Activated T-helper 1 cell treated with anti-CD3 and anti-CD28 coated beads, Interleukin-2, amount 50 U/mL, for 16 hours (primary cell): ENCODE measurements at places on chromosomes 1 and 21.

DNA sequence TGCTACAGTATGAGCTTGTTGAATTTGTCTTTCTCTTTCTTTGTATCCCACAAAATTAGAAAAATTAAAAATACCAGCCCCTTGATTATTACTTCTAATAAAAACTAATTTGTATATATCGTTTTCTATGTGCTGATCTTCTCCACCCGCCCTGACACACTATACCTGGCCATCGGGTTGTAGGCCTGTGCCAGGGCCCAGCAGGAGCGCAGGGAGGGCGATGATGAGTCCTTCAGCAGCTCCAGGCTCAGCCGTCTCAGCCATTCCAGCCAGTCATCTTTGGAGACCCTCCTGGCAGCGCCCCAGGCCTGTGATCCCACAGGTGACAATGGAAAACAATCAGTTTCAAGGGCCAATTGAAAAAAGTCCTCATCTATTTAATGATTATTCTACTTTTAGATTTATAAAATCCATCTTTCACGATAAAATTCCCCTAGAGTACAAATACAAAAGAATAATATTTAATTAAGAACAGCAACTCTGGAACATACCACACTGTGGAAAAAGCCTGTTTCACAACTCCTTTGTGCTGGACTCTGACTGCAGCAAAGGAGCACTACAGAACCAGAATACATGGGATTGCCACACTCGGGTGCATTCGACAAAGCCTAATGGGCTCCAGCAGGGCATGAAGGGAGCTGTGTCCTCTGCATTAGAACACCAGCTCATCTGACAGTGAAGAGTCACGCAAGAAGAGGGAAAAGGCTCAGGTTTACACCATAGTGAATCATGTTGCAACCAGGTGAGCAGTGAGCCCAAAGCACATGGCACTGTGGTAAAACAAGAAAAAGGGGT is 15.4 kb downstream of the ANGPTL7 start:
- DNase-seq, result no peak

DNA sequence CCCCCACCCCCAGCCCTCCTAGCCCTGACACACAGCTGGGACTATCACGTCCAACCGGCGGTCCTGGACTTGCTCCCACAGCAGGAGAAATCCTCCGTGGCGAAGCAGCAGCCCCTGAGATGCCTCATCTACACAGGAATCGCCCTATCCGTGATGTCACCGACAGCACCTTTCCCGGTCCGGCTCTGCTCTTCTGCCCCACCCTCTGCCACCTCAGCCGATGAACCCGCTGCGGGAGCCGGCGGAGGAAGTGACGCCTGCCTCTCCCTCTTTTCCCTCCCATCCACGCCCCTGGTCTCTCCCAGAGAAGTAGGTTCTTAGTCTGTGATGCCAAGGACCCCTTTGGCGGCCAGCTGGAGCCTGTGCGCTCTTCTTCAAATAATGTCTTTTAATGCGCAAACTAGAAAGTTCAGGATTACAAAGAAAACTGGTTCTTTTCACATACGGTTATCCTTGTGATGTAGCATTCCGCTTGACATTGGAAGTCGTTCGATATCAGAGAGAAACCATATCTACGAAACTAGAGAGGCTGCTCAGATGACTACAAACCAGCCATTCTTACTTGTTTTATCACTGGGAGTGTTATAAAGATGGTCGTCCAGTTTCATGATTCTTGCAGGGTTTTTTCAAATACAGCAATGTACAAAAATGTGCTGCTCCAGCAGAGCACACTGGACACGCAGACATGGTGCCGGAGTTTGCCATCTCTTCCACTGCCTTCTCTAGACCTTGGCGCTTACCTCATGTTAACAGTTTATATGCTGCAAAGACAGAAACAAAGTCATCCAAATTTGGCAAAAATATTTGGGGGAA is 120.3 kb downstream of the PPIAL4G start:
- DNase-seq, result no peak

GRCh38 chr21:36704958-36705678 is 6.2 kb downstream of the SIM2 start:
- DNase-seq, result no peak

DNA sequence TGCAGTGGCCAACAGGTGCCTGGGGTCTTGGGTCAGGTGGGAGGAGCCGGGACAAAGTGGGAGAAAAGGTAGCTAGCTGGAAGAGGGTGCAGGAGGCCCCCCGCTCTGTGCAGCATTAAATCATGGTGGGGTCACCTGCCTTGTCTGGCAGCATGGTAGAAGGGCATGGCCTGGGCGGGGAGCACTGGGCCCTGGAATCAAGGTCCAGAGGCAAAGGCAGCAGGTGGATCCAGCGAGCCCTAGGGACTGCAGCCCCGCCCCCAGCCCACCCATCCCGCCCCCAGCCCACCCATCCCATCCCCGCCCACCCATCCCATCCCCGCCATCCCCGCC is 16.7 kb upstream of the TTLL10 start:
- DNase-seq, result no peak

DNA sequence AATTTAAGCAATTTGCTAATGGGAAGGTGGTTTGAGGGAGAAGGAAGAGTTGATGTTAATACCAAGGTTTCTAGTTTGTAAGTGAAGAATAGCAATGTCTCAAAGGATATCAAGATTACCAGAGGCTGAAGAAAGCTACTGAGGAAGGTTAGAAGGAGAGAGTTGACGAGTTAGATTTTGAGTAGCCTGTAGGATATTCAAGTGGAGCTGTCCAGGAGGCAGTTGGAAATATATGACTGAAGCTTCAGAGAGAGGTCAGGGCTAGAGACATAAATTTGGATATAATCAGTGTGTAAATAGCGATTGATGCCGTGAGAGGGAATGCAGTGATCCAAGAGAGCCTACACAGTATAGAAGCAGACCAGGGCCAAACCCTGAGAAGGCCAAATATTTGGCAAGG is 48.4 kb downstream of the PBX1 start:
- no peak for DNase-seq

- DNase-seq, result no peak
Measured at GRCh38 chr1:22775478-22775877, 64.8 kb downstream of the EPHB2 start.

- no peak for DNase-seq
Measured at GRCh38 chr21:36735201-36735515, 36.2 kb downstream of the SIM2 start.

- DNase-seq, result no peak
Measured at GRCh38 chr1:16164213-16165072, 8.6 kb upstream of the EPHA2 start.

- no peak for DNase-seq
Measured at GRCh38 chr1:165279882-165280281, 76.6 kb downstream of the LMX1A start.

- DNase-seq, result no peak
Measured at GRCh38 chr1:210696709-210697108, 368.0 kb downstream of the HHAT start.

DNA sequence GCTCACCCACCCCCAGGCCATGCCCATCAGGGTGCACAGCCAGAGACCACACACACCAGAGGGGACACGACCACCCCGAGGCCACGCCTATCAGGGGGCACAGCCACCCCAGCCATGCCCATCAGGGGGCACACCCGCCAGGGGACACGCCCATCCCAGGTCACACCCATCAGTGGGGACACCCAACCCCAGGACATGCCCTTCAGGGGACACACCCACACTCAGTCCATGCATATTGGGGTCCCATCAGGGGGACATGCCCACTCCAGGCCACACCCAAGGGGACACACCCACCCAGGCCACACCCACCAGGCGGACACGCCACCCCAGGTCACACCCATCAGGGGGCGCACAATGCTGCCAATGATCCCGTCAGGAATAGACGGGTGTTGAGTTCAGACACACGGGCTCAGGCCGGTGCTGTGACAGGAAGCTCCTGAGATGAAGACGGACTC is 20.7 kb downstream of the MCM3AP start:
- no peak for DNase-seq

DNA sequence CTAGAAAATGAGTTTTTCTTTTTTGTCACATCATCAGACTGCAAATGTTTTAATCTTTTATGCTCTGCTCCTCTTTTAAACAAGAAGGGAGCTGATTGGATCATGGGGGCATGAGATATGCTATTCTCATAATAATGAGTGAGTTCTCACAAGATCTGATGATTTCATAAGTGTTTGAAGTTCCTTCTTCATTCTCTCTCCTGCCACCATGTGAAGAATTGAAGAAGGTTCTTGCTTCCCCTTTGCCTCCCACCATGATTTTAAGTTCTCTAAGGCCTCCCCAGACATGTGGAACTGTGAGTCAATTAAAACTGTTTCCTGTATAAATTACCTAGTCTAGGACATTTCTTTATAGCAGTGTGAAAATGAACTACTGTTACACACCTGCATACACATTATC is 218.2 kb downstream of the NRIP1 start:
- DNase-seq, result no peak

DNA sequence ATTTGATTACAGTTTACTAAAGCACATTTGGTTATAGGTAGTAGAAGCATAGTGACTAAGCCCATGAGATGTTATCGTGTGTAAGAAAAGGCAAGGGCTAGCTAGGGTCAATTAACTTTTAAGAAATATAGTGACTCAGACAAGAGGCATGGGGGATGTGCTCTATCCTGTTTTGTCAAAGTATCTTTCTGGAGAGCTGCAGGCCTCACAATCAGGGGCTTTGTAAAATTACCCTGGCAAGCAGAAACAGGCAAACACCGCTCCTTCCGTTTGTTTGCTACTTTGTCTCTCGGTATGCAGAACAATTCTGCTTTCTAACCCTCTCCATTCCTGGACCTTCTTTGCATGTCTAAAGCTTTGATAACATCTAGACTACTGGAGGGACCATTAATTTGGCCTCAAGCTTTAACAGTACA is 26.1 kb upstream of the ZNF697 start:
- no peak for DNase-seq

DNA sequence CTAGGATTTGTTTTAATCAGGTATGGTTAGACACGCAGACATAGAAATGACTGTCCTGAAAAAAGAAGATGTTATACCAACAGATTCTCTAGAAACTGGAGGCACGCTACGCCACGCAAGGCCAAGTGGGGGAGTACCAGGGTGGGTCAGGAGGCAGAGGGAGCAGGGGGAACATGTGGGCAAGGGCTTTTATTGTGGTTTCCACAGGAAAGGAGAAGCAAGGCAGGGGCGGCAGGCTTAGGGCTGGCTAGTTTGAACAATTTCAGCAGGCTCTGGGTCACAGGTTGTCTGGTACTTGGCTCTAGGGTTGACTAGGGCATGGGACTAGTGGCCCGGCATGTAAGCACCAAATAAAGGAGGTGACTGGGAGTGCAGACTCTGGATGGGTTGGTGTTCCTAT is 7.2 kb downstream of the MTARC2 start:
- DNase-seq, result no peak

DNA sequence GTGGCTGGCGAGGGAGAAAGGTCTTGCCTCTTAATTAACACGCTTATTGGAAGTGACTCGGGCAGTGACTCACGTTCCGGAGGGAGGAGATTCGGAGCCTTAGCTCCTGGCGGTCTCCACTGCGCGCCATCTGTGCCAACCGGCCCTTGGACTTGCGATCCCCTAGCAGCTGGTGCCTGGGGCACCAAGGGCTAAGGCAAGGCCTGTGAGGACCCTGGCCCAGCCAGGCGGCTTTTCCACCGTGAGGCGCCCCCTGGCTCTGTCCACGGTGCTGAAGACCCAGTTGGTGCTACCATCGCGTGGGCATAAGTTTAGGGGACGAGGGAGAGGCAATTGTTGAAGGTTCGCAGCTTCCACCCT is 1.3 kb upstream of the SYT6 start:
- no peak for DNase-seq

GRCh38 chr1:155591770-155592169 is 18.2 kb upstream of the MSTO1 start:
- no peak for DNase-seq

DNA sequence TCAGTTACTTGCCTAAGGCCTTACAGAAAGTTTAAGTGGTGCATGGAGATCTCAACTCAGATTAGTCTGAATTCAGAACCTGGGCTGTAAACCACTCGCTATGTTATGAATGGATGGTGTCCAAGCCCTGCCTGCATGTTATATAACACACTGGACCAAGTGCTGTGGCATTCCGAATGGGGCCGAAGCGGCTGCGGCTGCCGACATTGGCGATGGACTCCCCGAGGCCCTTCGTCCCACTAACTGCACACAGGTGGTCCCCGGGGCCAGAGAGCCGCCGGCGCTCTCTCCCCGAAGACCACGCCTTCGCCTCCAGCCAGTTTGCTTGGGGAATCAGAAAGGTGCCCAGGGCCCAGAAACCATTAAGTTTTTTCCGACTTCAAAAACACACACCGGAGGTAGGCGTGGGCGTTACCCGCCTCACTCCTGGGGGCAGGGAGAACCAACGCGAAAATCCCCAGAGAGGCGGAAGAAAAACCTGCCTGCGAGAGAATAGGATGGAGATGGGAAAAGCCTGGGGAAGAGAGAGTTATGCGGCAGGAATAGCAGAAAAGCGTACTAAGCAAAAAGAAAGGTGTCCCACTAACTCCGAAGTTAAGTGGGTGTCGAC is 579 bp upstream of the TENT5C start:
- DNase-seq, result no peak

DNA sequence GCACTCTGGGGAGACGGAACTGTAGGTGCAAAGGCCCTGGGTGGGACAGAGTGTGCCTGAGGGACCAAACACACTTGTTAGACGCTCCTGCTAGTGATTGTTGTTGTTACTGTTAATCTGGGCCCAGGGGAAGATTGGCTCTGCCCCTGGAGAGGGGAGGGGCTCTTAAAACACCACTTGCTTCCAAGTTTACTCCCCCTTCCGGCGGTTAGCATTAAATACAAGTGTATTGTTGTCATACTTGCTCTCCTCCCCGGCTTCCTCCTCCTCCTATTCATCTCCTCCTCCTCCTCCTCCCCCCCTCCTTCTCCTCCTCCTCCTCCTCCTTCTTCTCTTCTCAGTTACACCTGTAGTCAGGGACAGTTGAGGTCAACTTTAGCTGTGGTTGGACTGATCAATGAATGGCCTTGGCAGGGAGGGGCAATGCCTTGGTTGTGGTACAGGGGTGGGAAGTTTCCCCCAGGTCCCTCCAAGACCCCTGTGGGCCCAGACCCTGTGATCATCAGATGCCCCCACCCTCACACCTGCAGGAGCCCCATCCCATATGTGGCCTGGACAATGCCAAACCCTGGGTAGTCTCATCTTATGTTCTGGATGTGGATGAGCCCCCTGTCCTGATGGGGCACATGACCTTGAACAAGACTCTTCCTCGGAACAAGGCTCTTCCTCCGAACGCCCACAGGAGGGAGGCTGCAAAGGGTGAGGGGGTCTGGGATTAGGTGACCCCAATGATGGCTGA is 217.3 kb downstream of the PTPRU start:
- DNase-seq, result no peak

GRCh38 chr1:116735246-116735645 is 19.0 kb upstream of the CD2 start:
- no peak for DNase-seq

- no peak for DNase-seq
Measured at GRCh38 chr21:34280959-34281358, 82.8 kb upstream of the KCNE2 start.
